Breast epithelium (tissue), 4 donors: ENCODE measurements at places on chromosomes 12 and 14. TPM values are rescaled to one million over a fixed set of nuclear protein-coding genes. Genes with fewer than 3 reads are reported as not detected.

Gene TAS2R31
- total RNA-seq = 6.1 TPM

- DNase-seq = no peak
Observed at GRCh38 chr14:50362764-50363713, 33.6 kb downstream of the CDKL1 start.

- DNase-seq = no peak
Observed at GRCh38 chr12:16524378-16524777, 81.6 kb downstream of the LMO3 start.

DNA sequence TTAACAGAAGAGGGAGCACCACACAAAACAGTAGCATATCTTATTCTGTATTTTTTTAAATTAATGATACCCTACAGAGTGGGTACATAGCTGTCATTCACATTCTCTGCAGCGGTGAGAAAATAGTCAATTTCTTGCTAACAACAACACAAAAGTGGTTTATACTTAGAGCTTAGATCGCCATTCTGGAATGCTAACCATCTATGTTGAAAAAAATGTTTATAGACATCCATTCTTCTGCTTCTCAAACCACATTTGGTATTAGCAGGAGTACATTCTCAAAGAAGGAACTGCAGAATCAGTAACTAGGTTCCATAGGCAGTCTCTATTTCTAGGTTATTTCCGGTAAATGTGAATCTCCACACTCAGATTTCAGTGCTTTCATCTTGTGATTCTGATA, 185.9 kb downstream of the PPFIA2 start:
- DNase-seq = no peak

GRCh38 chr12:117498256-117498655, 136.8 kb upstream of the NOS1 start:
- DNase-seq = no peak

- peak; percentile 71 for DNase-seq
Observed at GRCh38 chr12:131917139-131917710, 11.9 kb upstream of the PUS1 start.

DNA sequence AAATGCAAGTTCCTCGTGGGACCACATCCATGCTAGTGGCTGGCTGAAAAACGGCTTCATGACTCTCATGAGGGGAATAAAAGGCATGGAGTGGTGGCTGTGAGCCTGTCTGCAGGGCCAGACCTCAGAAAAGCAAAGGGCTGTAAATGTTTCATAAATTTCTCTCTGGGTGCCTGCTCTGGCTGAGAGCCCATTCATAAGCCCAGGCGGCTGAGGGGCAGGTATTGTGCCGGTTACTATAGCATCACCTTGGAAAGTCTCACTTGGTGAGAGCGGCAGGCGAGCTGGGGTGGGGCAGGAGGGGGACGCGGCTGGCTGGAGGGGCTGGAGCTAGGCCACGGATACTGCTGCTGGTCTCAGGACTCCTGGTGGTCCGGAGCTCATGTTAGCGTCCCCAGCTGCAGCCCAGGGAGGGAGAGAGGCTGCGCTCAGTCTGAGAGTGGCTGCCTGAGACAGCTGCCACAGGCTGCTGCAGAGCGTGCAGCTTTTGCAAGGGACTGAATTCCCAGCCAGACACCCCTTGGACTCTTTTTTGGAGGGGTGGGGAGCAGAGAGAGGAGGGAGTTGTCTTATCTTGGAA, at the start of gene SLC17A8:
Gene SLC17A8, plus strand, starts transcription at position 431 of the 580 bp plus-strand sequence. CDS start 318 bp downstream, outside the sequence.
- no peak for DNase-seq

DNA sequence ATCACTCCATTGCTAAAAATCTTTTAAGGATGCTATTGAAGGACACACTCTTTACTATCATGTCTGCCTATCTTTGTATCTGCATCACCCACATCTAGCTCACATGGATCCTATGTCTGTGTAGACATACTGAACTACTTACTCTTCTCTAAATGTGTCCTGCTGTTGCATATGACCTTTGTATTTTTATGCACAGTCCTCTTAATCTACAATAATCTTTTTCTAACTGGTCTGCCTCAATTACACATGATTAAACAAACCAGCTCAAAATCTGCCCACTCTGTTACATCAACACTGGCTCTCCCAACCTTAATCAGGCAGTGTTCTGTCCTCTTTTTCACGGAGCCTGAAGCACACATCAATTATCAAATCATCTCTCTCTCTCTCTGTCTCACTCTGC, 316.3 kb upstream of the MGAT4C start:
- no peak for DNase-seq

- no peak for DNase-seq
Observed at GRCh38 chr14:91398707-91399106, 18.9 kb downstream of the CCDC88C start.

- peak; percentile 15 for DNase-seq
Observed at GRCh38 chr14:94124582-94125377, 4.6 kb downstream of the IFI27L2 start.

DNA sequence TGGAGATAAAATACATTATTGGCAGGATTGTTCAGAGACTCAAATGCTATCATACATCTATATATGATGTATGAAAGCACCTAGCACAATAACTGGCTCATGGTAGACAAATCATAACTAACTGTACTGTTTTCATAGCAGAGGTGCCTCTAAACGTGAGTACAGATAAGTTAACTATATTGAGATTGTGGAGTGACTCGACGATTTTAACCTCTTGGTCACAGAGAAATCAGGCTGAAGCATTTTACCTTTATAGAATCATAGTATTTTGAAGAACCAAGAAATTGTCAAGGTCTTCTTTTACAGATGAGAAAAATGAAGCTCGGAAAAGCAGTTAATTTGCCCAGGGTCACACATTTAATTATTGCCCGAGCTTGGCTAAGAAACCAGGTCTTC, 666 bp upstream of the DERA start:
- DNase-seq = no peak

- DNase-seq = no peak
Observed at GRCh38 chr14:92259613-92260357, 63.2 kb upstream of the SLC24A4 start.

GRCh38 chr12:103503546-103504480, 8.0 kb upstream of the C12orf42 start:
- no peak for DNase-seq
